Thymus (tissue), 14 donors: ENCODE measurements at places on chromosomes 7 and 10.

DNA sequence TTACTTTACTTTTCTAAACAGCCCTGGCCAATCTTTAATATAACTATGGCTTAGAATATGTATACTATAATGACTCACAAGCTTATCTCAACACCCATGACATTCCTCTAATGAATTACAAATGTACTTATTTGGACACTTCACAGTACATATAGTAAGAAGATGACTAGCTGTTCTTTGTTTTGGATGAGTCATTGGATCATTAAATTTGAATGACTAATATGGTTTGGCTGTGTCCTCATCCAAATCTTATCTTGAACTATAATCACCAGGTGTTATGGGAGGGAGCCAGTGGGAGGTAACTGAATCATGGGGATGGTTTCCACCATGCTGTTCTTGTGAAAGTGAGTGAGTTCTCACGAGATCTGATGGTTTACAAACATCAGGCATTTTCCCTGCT is 807.5 kb upstream of the SORCS1 start:
- H3K4me1 ChIP-seq = no peaks in the 10 kb centered on the region
- no peak for DNase-seq
- H3K27me3 ChIP-seq = no peaks in the 10 kb centered on the region
- H3K36me3 ChIP-seq = no peaks in the 10 kb centered on the region

- H3K36me3 ChIP-seq = peaks cover 21% of the 10 kb centered on the region
- H3K27ac ChIP-seq = peak overlapping the region; percentile 21
- H3K4me1 ChIP-seq = peaks cover 41% of the 10 kb centered on the region
- H3K27me3 ChIP-seq = no peaks in the 10 kb centered on the region
Measured at GRCh38 chr10:102611514-102612087, 32.7 kb upstream of the TRIM8 start.

GRCh38 chr10:67779465-67780203 is 58.4 kb downstream of the DNAJC12 start:
- peak; percentile 86 for DNase-seq
- no peak overlapping the region for H3K27ac ChIP-seq
- H3K4me3 ChIP-seq = no peak overlapping the region
- H3K27me3 ChIP-seq = no peaks in the 10 kb centered on the region

- H3K4me1 ChIP-seq = no peaks in the 10 kb centered on the region
- no peak overlapping the region for H3K27ac ChIP-seq
- H3K36me3 ChIP-seq = no peaks in the 10 kb centered on the region
Measured at GRCh38 chr10:53667063-53667462, 894.5 kb upstream of the MBL2 start.

DNA sequence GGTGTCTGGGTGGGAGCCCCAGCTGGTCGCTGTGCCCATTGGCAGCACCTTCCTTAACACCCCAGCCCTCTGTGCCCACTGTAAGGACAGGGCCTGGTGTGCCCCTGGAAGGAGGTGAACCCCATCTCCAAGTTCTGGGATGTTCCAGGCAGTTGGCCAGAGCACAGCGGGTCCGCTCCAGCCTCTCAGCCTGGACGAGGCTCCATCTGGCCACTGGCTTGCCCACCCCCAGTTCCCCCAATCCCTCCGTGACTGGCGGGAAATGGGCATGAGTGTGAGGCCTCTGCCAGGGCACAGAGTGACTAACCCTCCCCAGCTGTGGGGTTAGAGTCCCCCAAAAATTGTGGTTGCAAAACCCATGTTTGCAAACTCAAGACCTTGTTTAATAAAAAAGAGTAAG is 15.6 kb downstream of the GRIFIN start:
- no peaks in the 10 kb centered on the region for H3K27me3 ChIP-seq
- H3K36me3 ChIP-seq = no peaks in the 10 kb centered on the region
- no peak overlapping the region for H3K27ac ChIP-seq
- no peak for DNase-seq

DNA sequence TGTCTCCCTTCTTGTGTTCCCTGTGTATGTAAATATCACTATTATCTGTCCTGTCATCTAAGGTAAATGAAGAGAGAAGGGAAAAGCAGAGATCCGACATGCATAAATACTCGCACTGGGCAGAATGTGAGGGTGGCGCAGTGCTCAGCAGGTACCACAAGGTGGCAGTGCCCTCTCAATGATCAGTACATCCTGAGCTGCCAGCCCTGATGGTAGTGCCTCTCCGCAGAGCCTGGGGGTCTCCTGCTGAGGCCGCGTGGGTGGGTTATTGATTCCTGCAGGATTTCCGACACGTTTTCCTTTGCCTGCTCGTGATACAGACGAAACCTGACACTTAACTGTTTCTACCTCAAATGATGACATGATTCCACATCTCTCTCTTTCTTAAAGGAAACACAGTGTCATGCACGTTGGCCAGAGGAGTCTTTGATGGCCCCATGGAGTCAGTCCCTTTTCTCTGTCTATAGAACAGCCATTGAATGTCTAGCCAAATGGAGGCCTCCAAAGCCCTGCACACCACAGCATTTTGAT is 19.8 kb downstream of the RGR start:
- H3K27me3 ChIP-seq = no peaks in the 10 kb centered on the region
- DNase-seq = peak; percentile 40
- no peak overlapping the region for H3K4me3 ChIP-seq
- H3K4me1 ChIP-seq = no peaks in the 10 kb centered on the region

- DNase-seq = no peak
- H3K27me3 ChIP-seq = no peaks in the 10 kb centered on the region
- no peak overlapping the region for H3K27ac ChIP-seq
- H3K36me3 ChIP-seq = no peaks in the 10 kb centered on the region
Measured at GRCh38 chr7:79064187-79064823, 389.2 kb downstream of the MAGI2 start.

- H3K27me3 ChIP-seq = no peaks in the 10 kb centered on the region
- H3K27ac ChIP-seq = no peak overlapping the region
- no peaks in the 10 kb centered on the region for H3K36me3 ChIP-seq
- no peak for DNase-seq
- H3K4me1 ChIP-seq = no peaks in the 10 kb centered on the region
- H3K4me3 ChIP-seq = no peak overlapping the region
Measured at GRCh38 chr10:59997827-59998525, 91.6 kb upstream of the CCDC6 start.

- H3K4me3 ChIP-seq = no peak overlapping the region
- H3K27me3 ChIP-seq = no peaks in the 10 kb centered on the region
- DNase-seq = no peak
- no peaks in the 10 kb centered on the region for H3K36me3 ChIP-seq
- H3K4me1 ChIP-seq = no peaks in the 10 kb centered on the region
Measured at GRCh38 chr7:31123321-31123720, 71.2 kb downstream of the ADCYAP1R1 start.

DNA sequence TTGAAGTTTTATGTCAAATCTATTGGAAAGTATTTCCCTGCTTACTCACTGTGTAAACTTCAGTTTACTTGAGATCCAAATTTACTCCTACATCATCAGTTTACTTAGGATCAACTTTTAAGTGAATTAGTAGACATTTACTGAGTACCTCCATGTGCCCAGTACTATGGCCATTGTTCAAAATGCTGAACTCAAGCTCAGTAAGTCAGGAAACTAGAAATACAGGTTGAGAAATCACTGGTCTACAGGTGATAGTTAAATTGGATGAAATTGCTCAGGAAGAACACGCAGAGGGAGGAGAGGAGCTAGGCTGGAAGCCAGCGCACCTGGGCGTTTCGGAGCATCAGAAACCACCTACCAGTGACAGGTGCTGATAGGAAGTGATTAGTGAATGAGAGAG is 25.5 kb upstream of the EBLN1 start:
- H3K36me3 ChIP-seq = no peaks in the 10 kb centered on the region
- H3K27me3 ChIP-seq = no peaks in the 10 kb centered on the region
- H3K27ac ChIP-seq = no peak overlapping the region
- no peak overlapping the region for H3K4me3 ChIP-seq
- DNase-seq = no peak

DNA sequence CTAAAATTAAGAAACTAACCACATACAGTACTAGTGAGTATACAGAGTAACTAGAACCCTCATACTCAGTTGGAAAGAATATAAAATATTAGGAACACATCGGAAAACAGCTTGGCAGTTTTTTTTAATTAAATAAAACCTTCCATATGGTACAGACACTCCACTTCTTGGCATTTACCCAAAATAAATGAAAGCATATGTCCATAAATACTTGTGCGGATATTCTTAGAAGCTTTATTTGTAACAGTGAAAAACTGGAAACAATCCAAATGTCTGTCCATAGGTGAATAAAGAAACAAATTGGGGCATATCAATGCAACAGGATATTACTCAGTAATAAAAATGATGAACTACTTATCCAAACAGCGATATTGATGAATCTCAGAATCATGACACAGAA is 410.0 kb downstream of the HTR7 start:
- no peak overlapping the region for H3K27ac ChIP-seq
- no peaks in the 10 kb centered on the region for H3K27me3 ChIP-seq
- H3K4me1 ChIP-seq = no peaks in the 10 kb centered on the region
- DNase-seq = no peak

GRCh38 chr10:124992462-124993344 is 50.8 kb downstream of the ZRANB1 start:
- no peaks in the 10 kb centered on the region for H3K4me1 ChIP-seq
- no peaks in the 10 kb centered on the region for H3K27me3 ChIP-seq
- no peak overlapping the region for H3K27ac ChIP-seq
- no peak overlapping the region for H3K4me3 ChIP-seq
- no peak for DNase-seq

- H3K36me3 ChIP-seq = no peaks in the 10 kb centered on the region
- no peaks in the 10 kb centered on the region for H3K4me1 ChIP-seq
- no peak overlapping the region for H3K27ac ChIP-seq
- DNase-seq = no peak
Measured at GRCh38 chr10:64465653-64466052, 944.5 kb downstream of the REEP3 start.

GRCh38 chr7:57399972-57400371 is 50.0 kb upstream of the ZNF716 start:
- H3K27ac ChIP-seq = no peak overlapping the region
- no peaks in the 10 kb centered on the region for H3K27me3 ChIP-seq
- DNase-seq = no peak
- H3K4me1 ChIP-seq = no peaks in the 10 kb centered on the region

- H3K4me1 ChIP-seq = no peaks in the 10 kb centered on the region
- DNase-seq = no peak
- no peaks in the 10 kb centered on the region for H3K36me3 ChIP-seq
- no peaks in the 10 kb centered on the region for H3K27me3 ChIP-seq
- H3K27ac ChIP-seq = no peak overlapping the region
Measured at GRCh38 chr10:71094712-71095390, 117.5 kb upstream of the UNC5B start.

GRCh38 chr7:25148772-25149575 is 23.9 kb upstream of the CYCS start:
- H3K27me3 ChIP-seq = no peaks in the 10 kb centered on the region
- H3K27ac ChIP-seq = no peak overlapping the region
- DNase-seq = no peak
- H3K36me3 ChIP-seq = no peaks in the 10 kb centered on the region

DNA sequence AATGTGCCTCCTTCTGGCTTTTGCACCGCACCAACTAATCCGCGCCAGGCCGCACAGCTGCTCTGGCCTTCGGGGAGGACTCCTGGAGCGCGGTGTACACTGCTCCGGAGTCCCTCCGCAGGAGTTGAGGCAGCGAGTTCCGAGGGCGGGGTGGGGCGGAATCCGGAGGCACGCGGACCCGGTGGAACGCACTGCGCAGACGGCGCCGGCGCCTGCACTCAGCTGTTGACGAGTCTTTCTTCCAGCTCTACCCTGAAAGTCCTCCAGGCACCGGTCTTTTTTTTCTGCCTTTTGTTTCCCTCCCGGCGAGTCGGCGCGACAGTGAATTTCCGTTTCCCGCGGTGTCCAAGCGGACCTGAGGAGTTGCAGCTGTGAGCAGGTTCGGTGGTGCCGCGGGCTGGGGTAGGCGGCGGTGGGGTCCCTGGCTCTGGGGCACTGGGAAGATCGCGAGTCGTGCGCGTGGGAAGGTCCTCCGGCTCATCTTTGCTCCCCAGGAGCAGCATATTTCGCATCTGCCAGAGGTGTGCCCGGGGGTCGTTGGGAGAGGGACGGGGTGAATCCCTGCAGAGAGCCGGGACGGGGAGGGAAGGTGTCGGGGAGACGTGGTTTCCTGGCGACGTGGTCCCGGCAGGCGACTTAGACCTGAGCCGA is 44.1 kb downstream of the SFTPD start:
- H3K4me3 ChIP-seq = peak overlapping the region; percentile 42
- H3K27ac ChIP-seq = no peak overlapping the region
- H3K4me1 ChIP-seq = peaks cover 4% of the 10 kb centered on the region
- H3K27me3 ChIP-seq = peaks cover 3% of the 10 kb centered on the region
- peak; percentile 2 for DNase-seq

DNA sequence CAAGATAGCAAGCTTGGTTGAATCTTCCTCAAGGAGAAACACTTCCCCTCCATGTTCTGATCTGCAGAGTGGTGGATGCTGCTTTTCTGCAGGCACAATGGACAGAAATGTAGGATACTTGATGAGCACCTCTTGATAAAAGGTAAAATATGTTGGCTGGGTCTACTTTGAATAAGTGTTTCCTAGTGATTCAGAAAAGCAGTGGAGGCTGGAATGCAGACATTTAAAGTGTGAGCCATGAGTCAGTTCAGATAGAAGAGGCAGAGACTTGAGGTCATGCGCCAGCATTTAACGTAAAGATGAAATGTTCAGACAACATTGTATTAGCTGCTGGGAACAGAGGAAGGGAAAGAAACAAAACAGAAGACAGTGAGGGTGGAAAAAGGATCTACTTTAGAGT is 403.1 kb downstream of the ADRA2A start:
- H3K4me3 ChIP-seq = no peak overlapping the region
- no peak overlapping the region for H3K27ac ChIP-seq
- DNase-seq = no peak
- no peaks in the 10 kb centered on the region for H3K4me1 ChIP-seq

DNA sequence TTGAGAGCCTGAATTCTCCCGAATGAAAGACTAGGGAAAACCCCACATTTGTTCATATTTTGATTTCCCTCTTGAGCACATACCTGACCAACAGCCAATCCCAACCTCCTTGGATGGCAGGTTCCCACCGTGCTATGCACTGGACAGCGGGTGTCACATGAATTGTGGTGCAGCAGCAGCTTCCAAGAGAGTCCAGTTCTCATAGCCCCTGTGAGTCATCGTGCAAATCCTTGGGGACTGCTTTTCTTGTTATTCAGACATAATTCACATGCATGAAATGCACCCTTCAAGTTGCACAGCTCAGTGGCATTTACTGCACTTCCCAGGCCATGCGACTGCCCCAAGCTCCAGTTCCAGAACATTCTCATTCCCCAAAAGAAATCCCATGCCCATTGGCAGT is 67.8 kb upstream of the PPP2R2D start:
- no peak overlapping the region for H3K27ac ChIP-seq
- no peak for DNase-seq
- no peaks in the 10 kb centered on the region for H3K27me3 ChIP-seq
- no peak overlapping the region for H3K4me3 ChIP-seq
